ENCODE measurements at places on chromosomes 3 and 15.

DNA sequence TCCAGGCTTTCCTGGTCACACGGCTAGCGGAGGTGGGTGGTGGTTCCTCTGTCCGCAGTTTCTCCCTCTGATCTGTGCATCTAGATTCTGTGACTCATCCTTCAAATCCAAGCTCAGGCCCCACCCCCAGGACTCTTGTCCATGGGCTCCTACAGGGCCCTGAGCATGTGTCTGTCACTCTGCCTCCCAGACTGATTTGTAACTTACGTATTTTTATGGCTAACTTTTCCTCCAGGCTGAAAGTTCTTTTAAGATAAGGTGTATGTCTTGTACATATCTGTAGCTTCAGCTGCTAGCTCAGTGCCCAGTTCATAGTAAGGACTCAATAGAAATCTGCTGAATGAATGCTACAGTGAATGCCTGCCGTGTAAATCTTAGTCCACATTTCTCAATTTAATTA is 8.0 kb downstream of the ESYT3 start:
- DNase-seq, result no peak

GRCh38 chr15:71291723-71292122 is 176.5 kb downstream of the THSD4 start:
- DNase-seq, result no peak

DNA sequence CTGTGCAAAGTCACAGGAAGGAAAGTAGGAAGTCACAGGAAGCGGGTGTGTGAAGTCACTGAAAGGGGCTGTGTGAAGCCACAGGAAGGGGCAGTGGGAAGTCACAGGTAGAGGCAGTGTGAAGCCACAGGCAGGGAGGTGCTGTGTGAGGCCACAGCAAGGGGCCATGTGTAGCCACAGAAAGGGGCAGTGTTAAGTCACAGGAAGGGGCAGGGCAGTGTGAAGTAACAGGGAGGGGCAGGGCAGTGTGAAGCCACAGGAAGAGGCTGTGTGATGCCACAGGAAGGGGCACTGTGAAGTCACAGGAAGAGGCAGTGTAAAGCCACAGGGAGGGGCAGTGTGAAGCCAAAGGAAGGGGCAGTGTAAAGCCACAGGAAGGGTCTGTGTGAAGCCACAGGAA is 36.5 kb downstream of the GASK1A start:
- no peak for DNase-seq

GRCh38 chr3:131988209-131988608 is 46.6 kb downstream of the CPNE4 start:
- DNase-seq, result no peak

GRCh38 chr3:112303764-112304325 is 9.8 kb upstream of the SLC9C1 start:
- no peak for DNase-seq
